NCI-H2171 treated with DMSO at 0.1 percent for 48 hours (cell line): ENCODE measurements at places on chromosomes 1 and 21.
A peak's percentile ranks its signal among the peaks of the same experiment; 100 is the strongest.

DNA sequence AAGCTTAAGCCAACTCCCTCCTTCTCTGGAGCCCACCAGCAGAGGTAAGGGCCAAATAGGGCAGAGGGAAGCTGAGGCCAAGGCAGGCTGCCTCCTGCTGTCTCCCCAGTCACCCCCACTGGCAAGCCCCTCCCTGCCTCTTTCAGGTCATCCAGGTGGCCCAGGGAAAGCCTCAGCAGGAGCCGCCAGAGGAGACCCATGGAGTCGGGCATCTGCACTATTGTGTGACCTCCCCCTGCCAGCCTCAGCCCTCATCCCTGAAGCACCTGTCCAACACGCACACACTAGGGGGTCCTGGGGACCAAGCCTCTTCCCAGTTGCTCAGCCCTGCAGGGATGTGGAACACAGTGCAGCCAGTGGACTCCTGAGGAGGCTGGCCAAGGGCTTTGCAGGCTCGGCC lies 5.3 kb upstream of the NAXE start:
- DNase-seq = no peak

- DNase-seq = no peak
Measured at GRCh38 chr1:33897092-33897725, 33.3 kb downstream of the HMGB4 start.

DNA sequence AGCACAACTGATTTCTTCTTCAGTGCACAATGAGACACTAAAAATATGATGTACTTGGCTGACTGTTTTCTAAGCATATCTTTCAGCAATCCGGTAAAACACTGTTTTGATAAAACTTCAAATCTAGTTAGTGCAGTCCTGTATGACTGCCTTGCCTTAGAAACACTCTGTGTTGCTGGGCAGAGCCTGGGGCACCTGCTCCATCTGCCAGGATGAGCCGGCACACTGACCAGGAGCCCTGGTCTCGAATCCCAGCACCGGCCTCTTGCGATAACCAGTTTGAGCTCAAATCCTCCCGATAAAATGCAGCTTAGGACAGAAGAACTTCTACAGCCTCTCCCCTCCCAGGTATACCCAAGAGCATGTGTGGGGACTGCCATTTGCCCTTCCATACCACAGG lies 199.5 kb downstream of the SIPA1L2 start:
- DNase-seq = no peak

DNA sequence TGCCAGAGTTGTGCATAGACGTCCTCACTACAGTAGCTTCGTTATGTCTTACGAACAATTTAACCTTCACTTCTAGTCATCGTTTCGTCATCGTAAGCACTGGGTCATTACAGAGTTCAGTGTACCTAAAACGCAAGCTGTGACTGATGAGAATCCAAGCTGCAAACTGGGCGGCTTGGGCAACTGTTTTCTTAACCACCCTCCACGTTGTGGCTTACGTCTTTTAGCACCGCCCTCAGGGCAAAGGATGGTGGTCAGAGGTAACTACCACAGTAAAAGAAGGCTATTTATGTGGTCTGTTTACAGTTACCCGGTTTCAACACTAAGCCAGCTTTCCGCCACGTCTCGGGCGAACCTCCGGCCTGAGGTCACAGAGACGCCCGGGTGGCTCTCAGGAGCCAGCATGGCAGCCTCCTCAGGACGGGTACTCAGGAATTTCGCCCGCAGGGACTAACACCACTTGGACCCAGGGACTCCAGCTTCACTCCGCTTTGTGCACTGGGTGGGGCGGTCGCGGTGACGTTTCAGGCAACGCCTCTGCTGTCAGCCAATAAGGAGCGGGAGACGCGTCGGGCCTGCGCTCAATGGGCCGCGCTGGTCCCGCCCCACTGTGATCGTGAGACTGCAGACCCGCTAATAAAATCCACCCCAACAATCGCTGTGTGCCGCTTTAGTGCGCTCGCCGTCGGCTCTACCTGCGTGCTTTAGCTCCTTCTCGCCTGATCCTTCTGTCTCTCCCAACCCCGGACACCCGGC lies at the start of gene CTH:
Gene CTH (plus strand): TSS at position 665 of the 756 bp plus-strand sequence. CDS start 148 bp downstream, outside the sequence.
- DNase-seq = peak; percentile 97

- peak; percentile 22 for DNase-seq
Measured at GRCh38 chr1:31221072-31221471, 18.6 kb downstream of the NKAIN1 start.

- DNase-seq = no peak
Measured at GRCh38 chr1:111234866-111235265, 7.4 kb downstream of the CHI3L2 start.

GRCh38 chr1:94298861-94299260 lies 61.5 kb upstream of the ARHGAP29 start:
- no peak for DNase-seq

- DNase-seq = no peak
Measured at GRCh38 chr1:34926156-34926555, 3.3 kb downstream of the DLGAP3 start.
